CD4-positive, alpha-beta T cell treated with Interferon alpha-2 for 1 hour (primary cell): ENCODE measurements at places on chromosomes 1 and 21.

DNA sequence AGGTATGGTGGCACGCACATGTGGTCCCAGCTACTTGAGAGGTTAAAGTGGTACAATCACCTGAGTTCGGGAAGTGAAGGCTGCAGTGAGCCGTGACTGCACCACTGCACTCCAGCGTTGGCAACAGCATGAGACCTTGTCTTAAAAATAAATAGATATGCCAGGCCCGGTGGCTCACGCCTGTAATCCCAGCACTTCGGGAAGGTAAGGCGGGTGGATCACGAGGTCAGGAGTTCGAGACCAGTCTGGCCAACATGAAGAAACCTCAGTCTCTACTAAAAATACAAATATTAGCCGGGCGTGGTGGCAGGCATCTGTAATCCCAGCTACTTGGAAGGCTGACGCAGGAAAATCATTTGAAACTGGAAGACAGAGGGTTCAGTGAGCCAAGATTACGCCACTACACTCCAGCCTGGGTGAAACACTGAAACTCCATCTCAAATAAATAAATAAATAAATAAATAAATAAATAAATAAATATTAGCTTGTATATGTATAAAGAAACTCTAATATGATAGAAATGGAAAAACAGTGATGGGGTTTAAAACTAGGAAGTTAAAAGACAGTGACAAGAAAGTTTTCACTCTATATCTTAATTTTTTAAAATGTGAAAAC is 18.8 kb downstream of the GATAD2B start:
- DNase-seq, result no peak

GRCh38 chr1:53155534-53155933 is 13.1 kb upstream of the SLC1A7 start:
- DNase-seq, result no peak

DNA sequence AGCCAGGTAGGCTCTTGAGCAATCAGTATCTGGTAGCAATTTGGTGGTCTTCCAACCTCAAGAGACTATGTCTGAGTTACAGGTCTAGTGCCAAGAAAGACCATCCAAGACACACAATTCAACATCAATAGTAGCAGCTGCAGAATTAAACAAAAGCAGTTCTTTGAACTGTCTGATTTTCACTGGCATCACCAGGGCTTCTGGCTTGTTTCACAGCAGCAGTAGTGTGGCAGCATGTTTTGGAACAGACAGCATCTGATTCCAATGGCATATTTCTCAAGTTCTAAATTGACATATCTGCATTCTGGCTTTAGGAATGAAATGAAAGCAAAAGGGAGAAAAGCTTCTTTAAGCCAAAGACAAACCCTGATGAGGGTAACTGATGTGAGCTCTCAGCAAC is 334.7 kb upstream of the PRMT6 start:
- DNase-seq, result no peak

- no peak for DNase-seq
Observed at GRCh38 chr1:1598051-1598719, 1.8 kb downstream of the FNDC10 start.

DNA sequence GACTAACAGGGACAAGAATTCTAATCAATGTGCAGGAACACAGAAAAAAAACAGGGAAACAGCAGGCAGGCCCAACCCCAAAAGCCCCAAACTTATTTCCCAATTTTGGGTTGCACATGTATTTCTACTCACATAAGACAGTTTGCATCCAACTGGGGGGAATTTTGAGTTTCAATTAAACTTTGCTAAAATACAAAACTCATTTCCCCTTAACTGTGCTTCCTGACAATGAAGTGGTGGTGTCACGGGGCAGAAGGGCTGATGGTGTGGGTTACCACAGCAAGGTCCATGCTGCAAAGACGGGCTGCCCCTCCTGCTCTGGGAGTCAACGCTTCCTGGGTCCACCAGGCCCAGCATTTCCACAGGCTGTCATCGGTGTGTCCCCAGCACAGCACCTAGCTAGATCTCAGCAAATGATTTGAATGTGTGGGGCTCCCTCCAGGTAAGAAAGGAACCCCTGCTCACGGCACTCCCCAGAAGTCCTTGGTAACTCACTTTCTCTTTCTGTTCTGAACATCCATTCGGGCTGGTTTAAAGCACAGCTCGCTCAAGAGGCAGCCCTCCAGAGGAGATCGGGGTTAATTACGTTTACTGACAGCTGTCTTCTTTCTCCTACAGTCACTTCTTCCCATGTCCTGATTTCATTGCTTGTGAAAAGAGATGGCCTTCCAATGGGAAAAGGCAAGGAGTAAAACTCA is 27.4 kb downstream of the HIVEP3 start:
- DNase-seq, result peak; percentile 68

DNA sequence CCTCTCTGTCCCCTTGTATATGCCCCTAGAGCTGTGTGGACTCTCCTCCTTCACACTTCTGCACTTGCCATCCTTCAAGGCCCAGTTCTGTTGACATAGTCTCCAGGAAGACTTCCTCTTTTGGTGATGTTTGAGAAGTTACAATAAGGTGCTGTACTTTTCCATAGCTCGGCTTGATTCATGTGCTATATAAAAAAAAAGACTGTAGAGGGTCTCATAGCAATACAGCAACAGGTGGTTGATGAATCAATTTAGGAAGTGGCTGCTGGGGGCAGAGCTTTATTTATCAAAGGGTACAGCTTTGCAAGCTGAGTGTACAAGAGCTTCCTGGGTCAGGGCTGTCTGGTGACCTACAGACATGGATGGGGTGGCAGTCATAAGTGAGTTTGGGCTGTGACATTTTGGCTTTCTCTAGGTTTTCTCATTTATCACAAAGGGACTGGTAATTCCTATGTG is 102.7 kb downstream of the RUNX1 start:
- no peak for DNase-seq

DNA sequence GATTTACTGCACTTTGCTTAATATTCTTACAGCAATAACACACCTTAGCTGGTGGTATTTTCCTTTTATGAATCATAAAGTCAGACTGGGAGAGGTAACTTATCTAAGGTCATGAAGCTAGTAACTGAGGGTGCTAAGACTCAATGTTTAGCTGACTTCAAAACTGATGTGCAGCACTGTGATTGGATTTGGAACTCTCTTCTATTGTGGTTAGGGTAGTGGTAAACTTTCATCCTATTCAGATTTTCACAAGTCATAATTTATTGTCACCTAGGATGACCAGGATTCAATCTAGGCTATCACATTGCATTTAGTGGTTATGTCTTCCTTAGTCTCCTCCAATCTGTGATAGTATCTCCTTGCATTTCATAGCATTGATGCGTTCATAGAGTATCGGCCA is 18.9 kb downstream of the EPB41 start:
- DNase-seq, result no peak

- DNase-seq, result no peak
Observed at GRCh38 chr1:4083231-4084047, 183.4 kb upstream of the C1orf174 start.

GRCh38 chr1:223106856-223107255 is 36.2 kb downstream of the TLR5 start:
- no peak for DNase-seq

- DNase-seq, result no peak
Observed at GRCh38 chr1:229234870-229235472, 35.9 kb upstream of the RAB4A start.
